Tongue (tissue), 3 donors: ENCODE measurements at places on chromosomes 1 and 21.
A peak's percentile ranks its signal among the peaks of the same experiment; 100 is the strongest.

DNA sequence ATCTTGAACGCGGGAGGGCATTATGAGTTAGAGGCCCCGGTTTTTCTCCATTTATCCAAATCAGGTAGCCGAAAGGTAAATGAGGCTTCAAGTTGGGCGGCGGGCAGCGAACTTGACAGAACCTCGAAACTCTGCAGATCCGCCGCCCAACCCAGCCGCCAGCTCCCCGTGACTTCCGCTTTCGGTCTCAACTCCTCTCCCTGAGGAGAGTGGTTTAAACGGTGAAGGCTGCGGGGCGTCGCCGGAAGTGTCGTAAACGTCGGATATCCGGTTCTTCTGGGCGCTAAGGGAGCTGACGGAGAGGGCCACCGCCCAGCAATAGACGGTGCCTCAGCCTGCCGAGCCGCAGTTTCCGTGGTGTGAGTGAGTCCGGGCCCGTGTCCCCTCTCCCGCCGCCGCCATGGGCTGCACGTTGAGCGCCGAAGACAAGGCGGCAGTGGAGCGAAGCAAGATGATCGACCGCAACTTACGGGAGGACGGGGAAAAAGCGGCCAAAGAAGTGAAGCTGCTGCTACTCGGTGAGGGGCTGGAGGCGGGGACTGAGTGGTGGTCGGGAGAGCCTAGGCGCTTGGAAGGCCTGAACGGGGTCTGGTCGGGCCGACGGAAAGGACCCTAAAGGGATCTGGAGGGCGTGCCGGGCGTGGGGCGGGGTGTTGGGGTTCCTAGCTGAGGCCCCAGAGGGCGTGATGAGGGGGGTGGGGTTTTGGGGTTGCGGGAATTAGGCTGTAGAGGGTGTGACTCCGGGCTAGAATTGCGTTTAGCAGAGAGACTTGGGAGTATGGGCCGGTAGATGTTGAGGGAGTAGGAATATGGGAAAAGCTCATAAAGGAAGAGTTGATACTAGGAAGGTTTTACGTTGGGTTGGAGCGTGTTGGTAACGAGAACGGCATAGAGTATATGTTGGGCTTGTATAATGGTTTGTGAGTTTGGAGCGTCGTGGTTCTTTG is at the start of gene GNAI3:
TSS of gene GNAI3 (plus strand) at position 295 of the 947 bp plus-strand sequence. CDS start at position 401, 106 bp downstream.
- peak; percentile 98 for DNase-seq

- no peak for DNase-seq
These were observed 62.0 kb downstream of the SLC16A1 start for GRCh38 chr1:112894010-112894292.

GRCh38 chr1:21124846-21125245 is 51.9 kb downstream of the EIF4G3 start:
- DNase-seq = no peak

DNA sequence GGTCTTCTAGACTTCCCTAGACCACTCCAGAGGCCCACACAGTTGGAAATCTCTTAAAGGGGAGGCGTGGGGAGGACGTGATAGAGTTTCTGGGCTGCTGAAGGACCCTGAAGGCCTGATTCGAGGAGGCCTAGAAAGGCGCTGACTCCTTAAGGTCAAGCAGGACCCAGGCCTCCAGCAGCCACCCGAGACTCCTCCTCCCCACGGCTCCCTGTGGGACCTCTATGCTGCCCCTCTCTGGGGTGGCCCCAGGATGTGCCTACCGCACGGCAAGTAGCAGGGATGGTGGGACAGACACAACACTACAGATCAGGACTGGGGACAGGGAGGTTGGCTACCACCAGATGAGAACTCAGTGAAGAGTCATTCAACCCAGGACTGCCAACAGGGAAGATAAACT is 77.5 kb downstream of the GLIS1 start:
- no peak for DNase-seq

DNA sequence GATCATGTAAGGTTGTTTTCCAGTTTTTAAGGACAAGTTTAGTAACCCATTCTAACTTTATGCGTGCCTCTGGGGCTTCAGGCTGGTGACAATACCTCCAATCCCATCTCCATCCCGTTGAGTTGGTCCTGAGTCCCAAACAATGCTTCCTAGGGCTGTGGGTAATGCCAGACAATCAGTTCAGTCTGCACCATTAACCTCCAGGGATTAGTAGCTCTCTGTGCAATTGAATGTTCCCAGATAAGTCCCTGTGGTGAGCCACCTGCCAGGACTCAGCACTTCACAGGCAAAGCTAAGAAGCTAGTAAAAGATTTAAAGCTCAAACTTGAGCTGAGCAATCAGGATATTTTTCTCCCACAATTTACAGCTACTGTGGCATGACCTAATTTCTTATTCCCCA is 462.2 kb upstream of the PTBP2 start:
- DNase-seq = no peak
